ENCODE measurements at places on chromosomes 7 and 10.

DNA sequence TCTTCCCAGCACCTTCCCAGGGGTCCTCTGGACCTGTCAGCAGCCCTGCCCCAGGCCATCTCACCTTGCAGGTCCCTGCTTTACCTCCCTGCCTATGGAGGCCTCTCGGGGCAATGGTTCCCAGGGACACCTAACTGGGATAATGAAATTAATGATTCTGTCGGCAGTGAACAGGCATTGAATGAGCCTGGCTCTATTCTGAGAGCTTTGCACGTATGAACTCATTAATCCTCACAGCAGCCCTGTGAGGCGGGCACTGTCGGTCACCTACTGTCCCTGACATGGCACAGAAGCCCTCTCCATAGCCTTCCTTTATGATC is 22.9 kb downstream of the ADCYAP1R1 start:
- no peak for DNase-seq

DNA sequence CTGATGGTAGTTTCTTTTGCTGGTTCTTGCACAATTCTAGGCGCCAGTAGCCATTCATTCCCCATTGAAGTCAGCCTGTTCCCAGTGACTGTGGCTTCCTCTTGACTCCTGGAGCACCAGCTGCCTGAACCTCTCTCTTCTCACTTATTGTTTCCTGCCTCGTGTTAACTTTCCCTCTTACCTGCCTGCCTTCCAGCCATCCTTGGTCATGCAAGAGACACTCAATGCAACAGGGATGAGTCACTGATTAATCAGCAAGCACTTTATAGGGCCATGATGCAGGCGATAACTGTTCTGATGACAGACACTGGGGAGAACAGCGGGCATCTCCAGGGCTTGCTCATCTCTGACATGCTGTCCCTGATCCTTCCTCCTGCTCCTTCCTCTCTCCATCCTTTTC is 122.0 kb downstream of the PLCE1 start:
- DNase-seq = no peak

GRCh38 chr10:121168545-121169216 is 317.5 kb downstream of the WDR11 start:
- DNase-seq = no peak

DNA sequence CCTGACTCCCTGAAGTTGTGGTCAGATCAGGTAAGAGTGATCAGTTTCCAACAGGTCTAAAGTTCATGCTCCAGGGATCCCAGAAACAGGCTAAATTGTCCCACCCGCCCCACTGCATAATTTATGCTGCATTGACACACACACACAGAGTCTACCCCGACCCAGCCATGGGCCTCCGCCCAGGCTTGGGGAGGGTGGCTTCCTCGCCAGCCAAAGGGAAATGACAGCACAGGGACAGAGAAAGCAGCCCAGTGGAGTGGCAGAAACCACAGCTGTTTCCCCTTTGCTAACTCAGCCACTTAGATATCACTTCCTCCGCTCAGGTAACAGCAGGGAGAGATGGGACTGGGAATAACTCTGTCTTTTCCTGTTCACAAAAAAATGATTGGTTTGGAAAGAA is 9.4 kb downstream of the SH3PXD2A start:
- DNase-seq = no peak

DNA sequence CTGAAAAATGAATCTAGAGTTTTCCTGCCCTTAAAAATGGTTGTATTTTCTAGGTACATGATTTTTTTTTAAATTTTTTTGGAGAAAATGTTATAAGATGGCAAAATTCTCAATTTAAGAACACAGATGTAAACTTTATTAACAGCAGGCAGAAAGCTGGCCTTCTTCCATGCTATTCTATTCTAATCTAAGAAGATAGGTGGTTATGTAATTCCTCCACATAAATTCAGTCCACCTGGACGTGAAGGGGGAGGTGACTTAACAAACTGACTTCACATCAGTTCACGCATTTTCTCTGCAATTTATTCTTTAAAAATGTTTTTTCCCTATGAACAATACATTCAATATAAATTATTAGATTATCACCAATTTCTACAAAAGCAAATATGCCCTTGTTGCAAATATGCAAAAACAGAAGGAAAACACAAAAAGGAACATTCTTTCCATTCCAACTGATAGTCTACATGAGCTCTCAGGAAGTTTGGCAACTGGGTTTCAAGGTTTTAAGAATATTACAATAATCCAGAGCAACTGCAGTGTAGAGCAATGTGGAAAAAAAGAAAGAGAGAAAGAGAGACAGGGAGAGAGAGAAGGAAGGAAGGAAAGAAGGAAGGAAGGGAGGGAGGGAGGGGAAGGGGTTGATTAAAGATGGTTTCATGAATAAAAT is 76.8 kb downstream of the HIBADH start:
- no peak for DNase-seq

- no peak for DNase-seq
Measured at GRCh38 chr10:70403483-70404035, 386 bp upstream of the EIF4EBP2 start.

GRCh38 chr10:101771380-101771779 is 4.5 kb downstream of the FGF8 start:
- no peak for DNase-seq

DNA sequence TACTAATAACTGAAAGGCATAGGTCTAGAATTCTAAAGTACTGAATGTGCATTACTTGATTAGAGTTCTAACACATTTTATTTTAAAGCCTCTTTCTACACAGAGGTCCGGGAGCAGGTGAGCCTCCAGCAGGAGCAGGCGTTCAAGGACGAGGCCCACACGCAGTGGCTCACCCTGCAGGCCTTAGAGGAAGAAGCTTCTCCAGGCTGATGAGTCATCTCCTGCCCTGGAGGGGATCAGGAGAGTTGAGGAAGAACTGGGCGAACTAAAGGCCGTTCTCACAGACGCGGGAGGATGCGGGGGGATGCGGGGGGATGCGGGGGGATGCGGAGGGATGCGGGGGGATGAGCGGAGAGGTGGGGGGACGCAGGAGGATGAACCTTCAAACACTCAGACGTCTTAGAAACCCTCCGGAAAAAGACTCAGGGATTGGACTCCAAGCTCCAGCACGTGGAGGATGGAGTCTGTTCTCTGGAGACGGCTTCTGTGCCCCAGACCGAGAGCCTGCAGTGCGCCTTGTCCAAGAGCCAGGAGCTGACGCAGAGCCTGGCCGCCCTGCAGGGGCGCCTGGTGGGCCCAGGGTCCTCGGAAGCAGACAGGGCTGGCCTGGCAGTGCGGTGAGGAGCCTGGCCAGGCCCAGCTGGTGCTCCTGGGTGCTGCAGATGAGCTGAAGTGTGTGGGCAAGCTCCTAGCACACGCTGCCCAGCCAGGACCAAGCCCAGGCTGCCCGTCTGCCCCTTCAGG is 433.7 kb upstream of the TPK1 start:
- DNase-seq = no peak

DNA sequence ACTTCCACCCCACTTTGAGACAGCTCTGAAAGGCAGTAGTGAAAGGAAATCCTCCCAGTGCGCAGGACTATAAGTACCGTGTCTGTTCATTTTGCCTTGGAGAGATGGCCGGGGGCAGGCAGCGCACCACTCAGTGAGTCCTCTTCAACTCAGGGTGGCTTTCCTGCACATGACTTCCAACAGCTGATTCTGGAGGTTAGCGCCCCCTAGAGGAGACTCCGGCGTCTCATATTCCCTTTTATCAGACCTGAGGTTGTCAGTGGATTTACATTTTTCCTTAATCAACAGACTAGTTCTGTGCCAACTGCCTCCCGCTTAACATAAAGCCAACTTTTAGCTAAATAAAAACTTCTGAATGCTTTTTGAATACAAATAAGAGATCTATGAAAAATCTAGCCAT is 101.0 kb downstream of the HERPUD2 start:
- DNase-seq = no peak

DNA sequence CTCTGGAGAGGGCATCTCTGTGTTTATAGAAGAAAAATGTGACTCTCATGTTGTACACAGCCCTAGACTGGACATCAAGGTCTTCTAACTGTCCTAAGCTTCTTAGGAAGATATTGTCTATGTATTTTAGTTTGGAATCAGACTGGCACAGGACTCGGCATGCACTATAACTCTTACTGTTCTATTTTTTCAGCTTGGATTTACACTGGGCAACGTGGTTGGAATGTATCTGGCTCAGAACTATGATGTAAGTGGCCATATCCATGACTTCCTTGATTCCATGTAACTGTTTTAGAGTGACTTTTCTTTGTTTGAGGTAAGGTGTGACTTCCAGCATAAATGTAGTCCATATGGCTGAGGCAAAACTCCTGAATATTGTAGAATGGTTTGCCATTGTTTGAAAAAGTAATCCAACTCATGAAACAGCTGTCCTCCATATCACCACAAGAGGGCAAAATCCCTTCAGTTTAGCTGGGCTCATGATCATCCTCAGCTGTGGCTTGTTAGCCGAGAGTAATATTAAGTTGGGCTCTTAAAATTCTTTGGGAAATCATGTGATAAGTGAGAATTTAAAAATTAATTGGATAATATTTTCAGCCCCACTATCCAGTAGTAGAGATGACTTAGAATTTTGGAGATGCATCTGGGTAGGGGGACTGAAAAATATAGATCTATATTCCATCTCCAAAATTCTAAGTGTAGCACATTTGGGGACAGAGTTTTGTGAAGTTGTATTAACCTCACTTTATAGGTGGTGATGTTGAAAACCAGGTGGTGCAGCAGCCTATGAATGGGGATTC is 10.4 kb downstream of the STMP1 start:
- no peak for DNase-seq

- no peak for DNase-seq
Measured at GRCh38 chr7:99320371-99320770, 5.3 kb upstream of the ARPC1A start.

DNA sequence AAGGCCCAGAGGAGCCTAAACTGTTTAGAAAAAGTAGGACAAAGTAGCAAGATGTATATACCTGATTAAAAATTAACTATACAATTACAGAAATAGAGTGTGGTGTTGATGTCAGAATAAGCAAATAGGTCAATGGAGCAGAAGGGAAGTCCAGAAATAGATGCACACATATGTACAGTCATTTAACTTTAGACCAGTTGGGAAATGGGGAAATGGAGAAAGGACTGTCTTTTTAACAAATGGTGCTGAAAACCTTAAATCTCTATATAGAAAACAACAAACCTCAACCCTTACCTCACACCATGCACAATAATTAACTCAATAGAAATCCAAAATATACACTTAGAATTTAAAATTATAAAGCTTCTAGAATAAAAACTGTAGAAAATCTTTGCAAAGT is 72.2 kb downstream of the CH25H start:
- no peak for DNase-seq

DNA sequence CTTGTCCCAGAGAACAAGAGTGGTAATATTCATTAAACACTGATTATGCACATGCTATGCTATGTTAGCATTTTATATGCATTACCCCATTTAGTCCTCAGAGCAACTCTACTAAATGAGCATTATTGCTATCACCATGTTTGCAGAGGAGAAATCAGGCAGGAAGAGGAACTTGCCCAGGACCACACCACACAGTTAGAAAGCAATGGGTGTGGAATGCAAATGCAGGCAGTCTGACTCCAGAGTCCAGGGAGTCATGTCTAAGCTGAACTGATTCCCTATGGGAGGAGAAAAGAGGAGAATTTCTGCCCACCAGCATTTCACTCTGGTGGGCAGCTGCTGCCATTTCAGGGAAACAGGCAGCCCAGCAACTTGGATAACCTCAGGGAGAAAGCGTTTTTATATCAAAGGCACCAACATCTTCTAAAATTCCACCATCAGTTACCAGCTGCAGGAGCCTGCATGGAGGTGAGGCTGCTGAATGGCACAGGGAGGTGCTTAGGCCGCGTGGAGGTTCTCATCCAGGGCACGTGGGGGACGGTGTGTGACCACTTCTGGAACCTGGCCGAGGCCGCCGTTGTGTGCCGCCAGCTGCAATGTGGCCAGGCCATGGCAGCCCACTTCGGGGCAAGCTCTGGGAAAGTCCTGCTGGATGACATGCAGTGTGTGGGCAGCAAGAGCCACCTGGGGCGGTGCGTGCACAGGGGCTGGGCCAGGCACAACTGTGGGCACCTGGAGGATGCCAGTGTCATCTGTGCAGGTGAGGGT is 68.2 kb upstream of the C10orf120 start:
- no peak for DNase-seq

Measured in activated CD8-positive, alpha-beta memory T cell treated with anti-CD3 and anti-CD28 coated beads for 4 hours (primary cell).